ENCODE measurements at places on chromosomes 7 and 10.

DNA sequence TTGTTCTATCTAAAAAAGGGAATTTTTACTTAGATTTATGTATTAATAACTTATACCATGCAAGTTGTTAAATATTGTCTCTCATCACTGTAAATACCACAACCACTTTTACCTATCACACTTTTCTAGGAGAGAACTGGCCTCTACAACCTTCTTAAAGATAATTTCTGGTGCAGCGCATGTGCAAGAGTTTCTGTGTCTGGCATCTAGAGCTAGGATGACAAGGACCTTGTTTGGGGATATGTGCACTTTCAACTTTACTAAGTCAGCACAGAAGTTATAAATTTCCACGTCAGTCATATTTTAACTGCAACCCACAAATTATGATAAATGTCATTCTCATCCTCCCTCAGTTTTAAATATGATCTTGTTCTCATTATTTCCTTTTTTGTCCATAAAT, 156.9 kb upstream of the ADCY1 start:
- no peak for DNase-seq

DNA sequence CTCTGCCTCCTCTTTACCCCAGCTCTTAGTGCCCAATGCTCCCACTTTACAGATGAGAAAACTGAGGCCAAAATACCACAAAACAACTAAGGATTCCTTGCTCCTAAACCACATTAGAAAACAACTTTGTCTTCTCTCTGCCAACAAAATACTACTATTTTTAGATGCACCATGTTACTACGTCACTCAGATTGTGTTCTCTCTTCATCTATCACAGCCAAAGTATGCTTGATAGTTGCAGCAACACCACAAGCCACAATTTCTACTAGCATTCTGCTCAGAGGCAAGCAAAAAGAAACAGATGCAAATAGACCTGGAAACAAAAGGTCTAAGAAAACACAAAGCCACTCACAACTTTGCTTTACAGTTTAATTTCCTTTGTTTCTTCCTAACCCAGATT, 3.3 kb upstream of the PDE1C start:
- DNase-seq = no peak

DNA sequence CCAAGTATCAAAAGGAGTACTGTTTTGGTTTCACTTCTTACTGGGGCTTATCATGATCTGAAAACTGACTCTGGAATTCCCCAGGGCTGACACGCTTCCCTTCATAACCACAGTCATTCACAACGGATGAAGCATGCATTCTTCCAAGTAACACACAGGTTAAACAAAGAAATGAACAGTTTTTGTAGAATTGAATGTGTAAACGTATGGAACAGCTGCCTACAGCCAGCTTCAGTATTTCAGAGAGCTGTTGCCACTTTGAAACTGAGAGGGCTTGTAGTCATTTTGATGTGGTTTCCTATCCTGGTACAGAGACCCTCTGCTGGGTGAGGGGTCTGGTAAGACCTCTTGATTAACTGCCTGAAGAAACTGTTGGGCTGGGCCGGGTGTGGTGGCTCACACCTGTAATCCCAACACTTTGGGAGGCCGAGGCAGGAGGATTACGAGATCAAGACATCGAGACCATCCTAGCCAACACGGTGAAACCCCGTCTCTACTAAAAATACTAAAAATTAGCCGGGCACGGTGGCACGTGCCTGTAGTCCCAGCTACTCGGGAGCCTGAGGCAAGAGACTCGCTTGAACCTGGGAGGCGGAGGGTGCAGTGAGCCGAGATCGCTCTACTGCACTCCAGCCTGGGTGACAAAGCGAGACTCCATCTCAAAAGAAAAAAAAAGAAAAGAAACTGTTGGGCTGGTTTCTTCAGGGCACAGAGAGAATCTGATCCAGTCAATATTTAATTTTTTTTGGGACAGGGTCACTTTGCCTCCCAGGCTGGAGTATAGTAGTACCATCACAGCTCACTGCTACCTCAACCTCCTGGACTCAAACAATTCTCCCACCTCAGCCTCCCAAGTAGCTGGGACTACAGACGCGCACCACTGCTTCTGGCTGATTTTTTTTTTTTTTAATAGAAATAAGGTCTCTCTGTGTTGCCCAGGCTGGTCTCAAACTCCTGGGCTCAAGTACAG, 4.7 kb downstream of the NFE2L3 start:
- DNase-seq = peak; percentile 85

DNA sequence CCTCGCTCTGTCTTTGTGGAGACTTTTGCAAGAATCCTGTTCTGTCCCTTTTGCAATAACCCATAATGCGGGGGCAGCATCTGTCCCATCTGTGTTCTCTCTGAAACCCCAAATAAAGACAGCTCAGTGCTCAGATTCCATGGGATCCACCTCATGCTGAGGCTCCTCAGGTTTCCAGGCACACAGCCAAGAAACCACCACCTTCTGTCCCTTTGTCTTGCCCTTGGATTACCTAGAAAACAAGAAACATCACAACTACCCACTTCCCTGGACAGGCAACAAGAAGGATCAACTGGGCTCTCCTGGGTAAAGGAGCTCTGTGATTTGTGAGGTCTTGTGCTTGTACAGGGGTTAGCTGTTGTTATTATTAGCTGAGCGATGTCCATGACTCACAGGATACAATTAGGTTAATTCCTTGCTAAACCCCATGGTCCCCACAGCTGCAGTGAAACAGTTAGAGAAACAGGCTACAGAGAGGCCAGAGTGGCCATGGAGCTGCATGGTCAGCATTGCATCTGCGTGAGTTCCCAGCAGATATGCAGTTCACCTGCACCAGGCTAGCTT, 50.2 kb downstream of the CXCL12 start:
- peak; percentile 72 for DNase-seq

DNA sequence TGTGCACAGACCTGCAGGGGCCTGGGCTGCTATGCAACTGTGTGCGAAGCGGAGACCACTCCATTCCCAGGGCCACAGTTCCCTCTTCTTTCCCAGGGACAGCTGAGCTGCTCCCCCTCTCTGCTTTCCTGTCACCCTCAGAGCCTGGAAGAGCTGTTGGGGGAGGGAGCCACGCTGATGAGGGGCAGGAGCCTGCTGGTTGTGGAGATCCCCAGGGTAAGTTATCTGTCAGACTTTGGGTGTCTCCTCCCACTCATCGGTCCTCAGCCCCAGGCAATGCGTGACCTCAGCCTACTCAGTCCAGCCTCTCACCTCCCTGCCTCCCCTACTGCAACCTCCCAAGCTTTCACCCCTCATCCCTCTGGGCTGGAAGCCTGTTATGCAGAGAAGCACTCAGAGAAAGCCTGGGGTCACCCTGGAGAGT, 53.5 kb downstream of the ZNF467 start:
- no peak for DNase-seq

DNA sequence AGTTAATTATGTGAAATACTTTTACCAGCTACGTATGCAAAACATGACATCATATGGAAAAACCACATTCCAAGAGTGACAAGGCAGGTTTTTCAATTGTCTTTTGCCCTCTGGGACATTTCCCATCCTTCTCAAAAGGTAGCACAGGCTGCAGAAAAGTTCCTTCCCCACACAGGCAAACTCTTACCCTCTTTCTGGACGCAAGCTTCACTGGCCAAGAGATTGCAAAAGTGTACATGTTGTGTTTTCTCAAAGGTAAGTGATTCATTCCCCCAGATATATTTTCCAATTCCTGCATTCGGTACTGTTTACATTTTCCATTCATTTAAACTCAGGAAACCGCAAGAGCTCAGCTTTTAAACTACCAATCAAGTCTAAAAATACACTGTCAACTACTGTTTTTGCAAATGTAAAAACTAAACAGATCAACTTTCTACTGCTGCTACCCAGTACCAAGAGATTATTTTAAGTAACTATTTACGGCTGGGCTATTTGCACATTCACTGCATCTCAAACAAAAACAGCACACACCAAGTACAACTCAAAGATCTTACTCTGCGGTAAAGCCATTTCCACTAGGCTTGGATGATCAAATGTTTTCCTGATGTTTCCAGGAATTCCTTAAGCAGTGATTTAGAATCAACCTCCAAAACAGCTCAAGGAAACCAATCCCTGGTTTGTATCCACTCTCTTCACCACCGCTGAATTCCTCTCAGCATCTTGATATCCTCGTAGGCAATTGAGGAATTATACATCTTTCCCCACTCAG, 233.6 kb upstream of the CCDC6 start:
- DNase-seq = peak; percentile 81

- DNase-seq = no peak
These were observed 823.5 kb downstream of the GRID1 start for GRCh38 chr10:85542936-85543730.

GRCh38 chr7:38229884-38230642, 43.4 kb downstream of the TARP start:
- DNase-seq = no peak

DNA sequence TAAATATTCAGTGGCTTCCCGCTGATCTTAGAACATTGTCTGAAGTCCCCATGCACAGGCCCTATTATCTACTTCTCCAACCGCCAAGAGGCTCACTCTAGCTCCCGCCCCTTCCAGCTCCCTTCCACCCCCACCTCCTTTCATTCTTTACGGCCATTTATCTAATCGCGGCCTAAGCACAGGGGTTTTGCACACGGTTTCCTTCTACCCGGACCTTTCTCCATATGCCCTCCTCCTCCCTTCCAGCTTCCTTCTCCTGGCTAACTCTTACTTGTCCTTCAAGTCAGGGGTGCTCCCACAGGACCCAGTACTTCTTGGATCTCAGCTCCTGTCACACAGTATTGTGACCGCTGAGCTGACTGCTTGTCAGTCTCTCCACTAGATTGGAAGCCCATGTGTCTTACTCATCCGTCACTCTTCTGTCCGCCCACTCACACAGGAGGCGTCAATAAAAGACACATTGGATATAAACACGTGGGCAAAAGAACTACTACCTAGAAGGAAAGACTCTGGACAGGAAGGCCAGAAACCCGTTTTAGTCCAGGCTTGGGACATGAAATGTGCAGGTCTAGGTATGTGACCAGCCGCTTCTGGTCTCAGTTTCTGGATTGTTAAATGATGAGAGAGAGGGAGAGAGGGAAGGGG, 20.2 kb upstream of the HPS1 start:
- no peak for DNase-seq

DNA sequence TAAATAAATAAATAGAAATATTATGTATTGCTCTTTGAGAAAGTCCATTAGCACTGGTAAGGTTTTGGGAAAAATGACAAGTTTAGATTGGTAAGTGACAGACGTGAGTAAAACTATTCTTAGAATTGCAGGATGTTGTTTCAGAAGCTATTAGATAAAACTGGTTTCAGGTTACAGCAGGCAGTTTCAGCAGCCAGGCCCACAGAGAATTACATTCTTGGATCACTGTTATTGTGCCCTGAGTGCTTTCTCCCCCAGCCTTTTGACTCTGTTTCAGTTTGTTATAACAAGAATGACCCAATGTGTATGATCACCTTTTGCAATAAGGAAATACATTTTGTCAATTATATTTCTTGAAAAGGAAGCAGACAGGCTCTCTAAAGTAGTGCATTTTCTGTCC, 86.5 kb downstream of the DKK1 start:
- DNase-seq = peak; percentile 50

GRCh38 chr10:126659750-126660149, 10.7 kb downstream of the C10orf90 start:
- no peak for DNase-seq

- no peak for DNase-seq
These were observed 107.5 kb downstream of the ADAM22 start for GRCh38 chr7:88041583-88041982.

- no peak for DNase-seq
These were observed 19.9 kb downstream of the COL17A1 start for GRCh38 chr10:104065748-104066147.

DNA sequence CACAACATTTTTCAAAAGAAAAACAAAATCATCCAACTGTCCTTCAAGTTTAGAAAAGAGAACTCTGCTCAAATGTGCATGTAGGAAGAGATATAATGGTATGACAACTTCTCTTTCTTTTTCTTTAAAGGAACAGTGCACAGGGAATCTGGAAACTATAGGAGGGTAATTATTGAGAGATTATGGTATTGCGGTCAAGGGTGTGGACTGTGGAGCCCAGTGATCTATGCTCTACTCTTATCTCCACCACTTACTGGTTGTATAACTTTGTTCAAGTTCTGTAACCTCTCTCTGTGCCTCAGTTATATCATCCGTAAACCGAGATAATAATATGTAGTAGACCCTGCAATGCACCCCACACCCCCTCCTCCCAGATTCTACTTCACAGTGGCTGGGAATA, 69.8 kb upstream of the PCGF5 start:
- no peak for DNase-seq

- no peak for DNase-seq
These were observed 68.8 kb upstream of the INSIG1 start for GRCh38 chr7:155228894-155229293.

GRCh38 chr7:34313289-34313688, 344.7 kb upstream of the NPSR1 start:
- peak; percentile 23 for DNase-seq

DNA sequence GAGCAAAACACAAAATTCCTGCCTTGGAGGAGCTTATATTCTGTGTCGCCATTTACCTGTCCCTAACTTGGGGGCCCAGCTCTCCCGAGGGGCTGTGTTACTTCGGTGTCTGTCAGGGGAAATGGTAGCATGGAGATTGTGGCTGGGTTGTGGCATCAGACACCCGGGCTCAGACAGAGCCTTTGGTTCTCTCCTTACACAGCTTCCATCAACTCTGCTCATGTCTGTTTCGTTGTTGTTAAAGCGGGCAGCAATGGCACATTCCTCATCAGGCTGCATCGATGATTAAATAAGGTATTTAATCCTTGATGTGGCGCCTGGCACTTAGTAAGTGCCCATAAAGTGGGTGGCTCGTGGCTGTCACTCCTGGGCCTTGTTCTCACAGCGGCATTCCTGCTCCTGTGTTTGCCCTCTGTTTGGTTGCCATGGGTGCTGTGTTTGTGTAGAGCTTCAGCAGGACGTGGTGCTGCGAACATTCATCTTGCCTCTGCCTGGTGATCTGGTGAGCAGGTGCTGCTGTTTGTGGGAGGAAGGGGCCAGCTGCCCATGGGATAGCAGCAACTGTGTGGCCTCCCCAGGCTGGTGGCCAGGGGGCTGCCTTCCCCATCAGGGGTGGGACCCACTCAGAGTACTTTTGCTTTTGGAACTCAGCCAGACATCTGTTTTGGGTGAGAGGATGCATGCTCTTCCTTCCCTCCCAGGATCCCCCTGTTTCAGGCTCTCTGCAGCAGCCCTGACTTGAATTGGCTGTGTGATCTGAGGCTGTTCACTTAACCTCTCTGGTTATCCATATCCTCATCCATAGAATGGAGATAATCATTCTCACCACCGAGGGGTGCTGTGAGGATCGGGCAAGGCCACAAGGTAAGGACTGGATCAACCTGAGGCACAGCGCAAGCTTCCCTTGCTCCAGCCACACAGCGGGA, 207.2 kb upstream of the SVIL start:
- DNase-seq = no peak
